Stimulated activated CD4-positive, alpha-beta T cell treated with anti-CD3 and anti-CD28 coated beads, Interleukin-2, amount 100 ng/mL, for 24 hours (primary cell): ENCODE measurements at places on chromosomes 5 and 9.

DNA sequence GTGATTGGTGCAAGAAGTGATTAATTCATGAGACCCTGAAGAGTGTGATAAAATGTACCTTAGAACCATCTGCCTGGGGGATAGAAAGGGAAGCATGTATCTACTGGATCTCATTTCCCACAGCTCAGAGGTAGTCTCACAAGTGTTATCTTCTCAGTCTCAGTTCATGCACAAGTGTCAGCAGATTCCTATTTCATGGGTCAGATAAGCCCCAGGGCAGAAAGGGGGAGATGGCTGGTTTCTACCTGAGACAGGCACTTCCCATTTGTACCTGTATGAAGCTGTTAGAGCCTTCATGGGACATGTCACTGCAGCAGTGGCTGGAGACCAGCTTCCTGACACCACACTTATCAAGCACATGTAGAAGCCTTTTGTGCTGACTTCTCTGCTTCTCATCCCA, 45.6 kb upstream of the SMIM15 start:
- DNase-seq: no peak

DNA sequence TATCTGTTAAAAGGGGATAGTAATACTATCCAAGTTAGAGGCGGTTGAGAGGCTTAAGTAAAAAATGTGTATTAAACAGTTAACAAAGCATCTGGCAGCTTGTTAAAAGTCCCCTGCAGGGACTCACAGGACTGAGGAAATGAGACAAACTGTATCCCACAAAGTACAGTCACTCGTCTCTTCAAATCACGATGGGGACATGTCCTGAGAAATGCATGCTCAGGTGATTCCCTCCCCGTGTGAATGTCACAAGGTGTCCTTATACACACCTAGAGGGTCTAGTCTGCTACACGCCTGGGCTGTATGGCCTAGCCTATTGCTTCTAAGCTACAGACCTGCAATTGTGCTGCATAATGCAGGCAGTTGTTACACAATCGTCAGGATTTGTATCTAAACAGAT, 237.0 kb downstream of the IRX2 start:
- DNase-seq: no peak

DNA sequence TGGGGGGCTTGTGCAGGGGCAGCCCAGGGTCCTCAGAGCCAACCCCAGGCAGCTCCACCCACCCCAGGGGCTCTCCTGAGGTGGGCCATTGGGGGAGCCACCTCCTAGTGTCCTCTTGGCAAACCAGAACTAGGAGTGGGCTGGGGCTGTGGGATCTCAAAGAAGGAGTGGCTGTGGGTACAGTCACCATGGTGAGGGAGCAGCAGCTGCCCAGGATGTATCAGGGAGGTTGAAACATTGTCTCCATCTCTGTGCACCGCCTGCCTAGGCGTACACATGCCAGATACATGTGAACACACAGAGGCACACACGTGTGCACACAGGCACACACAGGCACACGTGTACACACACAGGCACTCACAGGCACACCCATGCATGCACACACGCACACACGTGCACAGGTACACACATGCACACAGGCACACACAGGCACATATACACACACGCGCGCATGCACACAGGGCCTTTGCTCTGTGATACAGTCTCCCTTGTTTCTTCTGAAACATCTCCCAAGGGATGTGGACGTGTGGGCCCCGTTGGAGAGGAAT, 10.7 kb downstream of the LCN12 start:
- no peak for DNase-seq

GRCh38 chr5:180817893-180818674, 15.5 kb upstream of the MGAT1 start:
- no peak for DNase-seq

DNA sequence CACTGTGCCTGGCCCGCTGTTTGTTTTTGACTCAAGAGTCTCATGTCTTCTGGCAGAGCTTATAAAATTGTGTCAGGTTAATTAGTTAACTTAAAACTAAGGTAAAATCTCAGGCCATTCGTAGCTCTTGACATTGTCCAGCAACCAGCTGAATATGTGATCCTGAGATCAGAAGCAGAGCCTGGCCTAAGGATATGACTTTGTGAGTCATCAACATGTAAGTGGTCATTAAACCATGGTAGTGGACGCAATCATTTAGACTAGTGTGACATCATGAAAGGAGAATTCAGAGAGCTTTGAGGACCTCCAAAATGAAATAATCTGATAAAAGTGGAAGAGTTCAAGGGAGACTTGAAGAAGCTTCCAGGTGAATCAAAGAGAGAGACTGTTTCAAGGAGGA, 23.3 kb downstream of the SPZ1 start:
- no peak for DNase-seq

DNA sequence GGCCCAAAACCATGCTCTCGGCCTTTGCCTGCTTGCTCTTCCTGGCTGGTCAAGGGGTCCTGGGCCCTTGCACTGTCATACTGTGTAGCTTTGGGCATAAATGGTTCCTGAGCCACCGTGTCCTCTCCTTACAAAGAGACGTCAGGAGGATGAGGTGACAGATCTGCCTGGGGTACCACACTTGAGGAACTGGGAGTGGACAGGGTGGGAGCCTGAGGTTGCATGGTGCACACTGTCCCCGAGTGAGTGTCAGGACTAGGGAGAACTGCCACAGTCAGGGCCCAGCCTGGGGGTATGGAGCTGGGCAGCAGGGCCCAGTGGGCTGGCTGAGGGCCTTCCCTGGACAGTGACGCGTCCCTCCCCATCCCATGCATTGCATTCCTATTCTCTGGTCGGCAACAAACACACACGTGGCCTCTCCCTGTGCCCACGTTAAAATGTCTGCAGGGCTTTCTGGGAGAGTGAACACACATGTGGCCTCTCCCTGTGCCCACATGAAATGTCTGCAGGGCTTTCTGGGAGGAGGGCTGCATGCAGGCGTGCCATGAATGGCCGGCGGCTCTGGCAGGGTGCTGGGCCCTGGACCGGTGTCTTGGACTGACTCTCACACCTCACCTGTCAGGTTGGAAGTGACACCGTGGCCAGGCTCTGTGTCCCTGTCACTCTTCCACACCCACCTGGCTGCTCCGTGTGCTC, 122.1 kb upstream of the COL5A1 start:
- no peak for DNase-seq

DNA sequence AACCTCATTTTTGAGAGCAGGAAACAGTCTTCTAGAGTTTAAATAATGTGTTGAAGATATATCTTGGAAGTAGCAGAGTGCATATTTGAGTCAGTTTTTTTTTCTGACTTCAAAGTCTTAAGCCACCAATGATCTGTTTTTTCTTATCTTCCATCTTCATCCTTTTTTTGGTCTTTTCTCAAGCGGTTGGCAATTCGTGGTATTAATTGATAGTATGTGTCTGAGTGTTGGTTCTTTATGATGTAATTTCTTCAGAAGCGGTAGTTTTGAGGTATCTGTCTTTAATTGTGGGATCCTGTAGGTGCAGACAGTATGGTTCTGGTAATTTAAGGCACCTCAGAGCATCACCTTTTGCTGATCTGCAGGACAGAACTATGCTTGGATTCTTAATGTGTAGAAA, 3.9 kb downstream of the CSNK1G3 start:
- DNase-seq: no peak

DNA sequence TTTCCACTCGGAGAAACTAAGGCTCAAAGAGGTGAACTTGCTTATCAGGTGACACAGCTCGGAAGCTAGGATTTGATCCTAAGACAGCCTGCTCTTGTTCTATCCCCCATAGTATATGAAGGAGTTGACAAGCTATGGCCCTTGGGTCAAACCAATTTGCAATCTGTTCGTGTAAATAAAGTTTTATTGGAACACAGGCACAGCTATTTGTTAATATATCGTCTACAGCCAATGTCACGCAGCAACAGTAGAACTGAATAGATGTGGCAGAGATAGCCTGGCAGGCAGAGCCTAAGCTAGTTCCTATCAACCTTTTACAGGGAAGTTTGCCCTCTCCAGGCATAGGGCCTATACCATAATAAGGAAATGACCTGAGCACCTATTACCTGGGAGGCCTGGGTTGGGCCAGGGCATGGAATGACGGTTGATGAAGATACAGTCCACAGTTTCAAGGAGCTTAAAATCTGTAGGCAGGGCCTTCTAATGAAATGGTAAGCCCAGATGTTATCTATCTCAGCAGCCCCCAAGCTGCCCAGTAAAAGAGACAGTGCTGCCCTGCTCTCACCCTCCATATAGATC, 179.0 kb downstream of the TTLL11 start:
- DNase-seq: no peak

DNA sequence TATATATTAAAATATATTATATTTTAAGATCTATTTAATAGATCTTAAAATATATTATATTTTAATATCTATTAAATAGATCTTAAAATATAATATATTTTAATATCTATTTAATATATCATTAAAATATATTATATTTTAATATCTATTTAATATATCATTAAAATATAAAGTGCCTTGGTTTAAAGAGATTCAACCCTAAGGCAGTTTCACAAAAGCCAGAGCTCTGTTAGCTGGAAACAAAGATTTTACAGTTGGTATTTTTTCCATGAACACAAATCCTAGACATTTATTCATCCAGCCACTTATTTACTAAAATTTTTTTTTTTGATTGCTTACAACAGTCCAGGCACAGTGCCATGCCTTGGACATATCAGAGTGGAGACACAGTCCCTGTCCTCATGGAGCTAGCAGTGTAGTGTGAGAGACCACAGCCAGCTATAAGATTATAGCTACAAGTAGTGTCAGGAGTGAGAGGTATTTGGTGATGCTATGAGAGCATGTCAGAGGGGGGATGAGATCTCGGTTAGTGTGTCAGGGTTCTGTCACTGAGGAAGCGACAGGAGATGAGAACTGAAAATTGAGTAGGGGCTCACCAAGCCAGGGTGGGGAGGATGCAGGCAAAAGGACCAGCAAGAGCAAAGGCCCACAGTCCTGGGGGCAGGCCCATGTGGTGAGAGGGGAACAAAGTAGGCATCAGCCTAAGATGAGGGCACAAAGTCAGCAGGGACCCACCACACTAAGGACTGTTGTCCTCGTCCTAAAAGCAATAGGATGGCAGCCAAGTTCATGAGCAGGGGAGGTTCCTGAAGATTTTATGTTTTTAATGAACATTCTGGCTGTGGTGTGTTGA, 74.5 kb downstream of the FBXO38 start:
- DNase-seq: no peak

DNA sequence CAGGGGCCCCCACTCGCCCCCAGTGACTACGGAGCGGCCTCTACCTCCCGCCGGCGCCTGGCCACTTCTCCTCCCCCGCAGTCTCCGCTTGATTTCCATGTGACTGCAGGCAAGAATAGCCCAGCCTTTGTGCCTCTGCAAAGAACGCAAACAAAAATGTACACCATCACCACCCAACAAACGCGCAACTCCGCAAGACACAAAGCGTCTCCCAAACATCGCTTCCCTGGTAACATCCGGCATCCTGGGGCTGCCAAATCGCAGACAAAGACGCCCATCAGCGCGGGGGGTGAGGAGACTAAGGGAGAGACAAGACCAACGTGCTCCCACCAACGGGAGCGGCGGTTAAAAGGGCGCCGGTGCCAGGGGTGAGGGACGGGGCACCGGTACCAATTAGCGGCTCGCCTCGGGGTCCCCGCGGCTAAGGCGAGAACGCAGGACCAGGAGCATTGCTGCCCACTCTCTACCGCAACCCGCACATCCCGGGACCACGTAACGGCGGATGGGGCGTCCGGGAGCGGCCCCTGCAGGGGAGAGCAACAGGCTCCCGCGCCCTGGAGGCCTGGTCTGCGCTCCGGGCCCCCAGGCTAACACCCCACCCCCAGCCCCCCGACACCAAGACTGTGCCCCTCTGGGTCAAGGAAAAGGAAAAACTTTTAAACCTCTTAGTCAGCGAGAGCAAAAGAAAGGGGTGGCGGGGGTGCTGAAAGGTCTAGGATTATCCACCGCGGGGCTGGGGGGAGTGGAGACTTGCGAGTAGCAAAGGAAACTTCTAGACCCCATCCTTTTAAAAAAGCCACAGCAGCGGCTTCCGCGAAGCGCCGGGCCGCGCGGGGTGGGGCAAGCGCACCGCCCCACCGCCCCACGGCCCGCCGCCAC, 885 bp downstream of the MPDZ start:
- no peak for DNase-seq

DNA sequence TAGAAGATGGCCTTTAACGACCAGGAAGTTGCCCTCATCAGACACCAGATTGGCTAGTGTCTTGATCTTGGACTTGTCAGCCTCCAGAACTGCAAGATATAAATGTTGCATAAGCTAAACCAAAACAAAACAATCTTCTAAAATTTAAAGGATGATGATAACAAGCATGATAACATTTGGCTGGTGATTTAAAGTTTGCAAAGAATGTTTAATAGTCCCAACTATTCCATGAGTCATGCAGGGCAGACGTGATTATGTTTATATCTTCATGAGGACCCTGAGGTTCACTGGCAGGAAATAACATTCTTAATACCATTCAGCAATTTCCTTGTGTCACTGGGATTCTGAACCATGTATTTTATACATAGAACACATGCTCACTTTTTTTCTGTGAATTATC, 319.8 kb downstream of the HCN1 start:
- no peak for DNase-seq

GRCh38 chr5:90037646-90038045, 371.9 kb downstream of the CETN3 start:
- DNase-seq: no peak

GRCh38 chr9:112032009-112032408, 135.4 kb downstream of the UGCG start:
- no peak for DNase-seq

DNA sequence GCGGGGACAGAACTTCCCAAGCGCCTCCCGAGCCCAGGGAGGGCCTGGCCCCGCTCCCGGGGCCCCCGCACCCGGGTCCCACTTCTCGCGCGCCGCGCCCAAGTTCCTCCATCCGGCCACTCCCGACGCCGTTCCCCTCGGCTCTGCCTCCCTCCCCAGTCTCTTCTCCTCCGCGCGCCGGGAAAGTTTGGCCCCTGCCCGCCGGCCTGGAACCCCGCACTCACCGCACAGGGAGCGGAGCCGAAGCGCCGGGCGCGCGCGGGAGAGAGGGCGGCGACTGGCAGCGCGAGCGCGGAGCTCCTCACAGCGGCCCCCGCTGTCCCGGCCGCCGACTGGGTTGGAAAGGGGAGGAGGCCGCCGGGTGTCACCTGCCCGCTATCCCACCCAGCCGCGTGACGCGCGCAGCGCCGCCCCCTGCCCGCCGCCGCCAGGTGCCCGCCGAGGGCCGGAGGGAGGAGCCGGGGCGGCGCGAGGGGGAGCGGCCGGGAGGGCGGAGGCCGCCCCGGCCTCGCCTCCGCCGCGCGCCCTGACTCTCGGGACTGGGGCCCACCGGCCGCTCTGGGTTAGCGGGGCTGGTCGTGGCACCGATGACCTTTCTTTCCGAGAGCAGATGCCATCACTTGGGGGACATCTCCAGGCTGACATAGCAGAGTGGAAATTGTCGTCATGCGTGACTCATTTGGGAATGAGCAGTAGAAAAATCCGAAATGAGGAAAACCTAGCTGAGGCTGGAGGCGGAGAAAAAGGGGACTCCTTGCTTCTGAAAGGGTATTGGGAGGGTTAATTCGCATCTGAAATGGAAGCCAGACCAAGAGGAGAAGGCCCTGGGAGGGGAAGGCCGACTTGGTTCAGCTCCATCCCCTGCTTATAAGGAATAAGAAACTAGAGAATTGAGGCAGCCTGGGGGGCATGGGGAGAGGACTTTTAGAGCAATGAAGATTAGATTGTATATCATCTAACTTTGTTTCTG, at the start of gene ELOVL7:
TSS of gene ELOVL7 (minus strand) at position 334 of the 970 bp plus-strand sequence. CDS start 56,872 bp downstream, outside the sequence.
- DNase-seq: peak; percentile 69
